ENCODE measurements at places on chromosomes 13 and 19.

- no peak for DNase-seq
Observed at GRCh38 chr13:26526702-26527216, 30.7 kb upstream of the WASF3 start.

DNA sequence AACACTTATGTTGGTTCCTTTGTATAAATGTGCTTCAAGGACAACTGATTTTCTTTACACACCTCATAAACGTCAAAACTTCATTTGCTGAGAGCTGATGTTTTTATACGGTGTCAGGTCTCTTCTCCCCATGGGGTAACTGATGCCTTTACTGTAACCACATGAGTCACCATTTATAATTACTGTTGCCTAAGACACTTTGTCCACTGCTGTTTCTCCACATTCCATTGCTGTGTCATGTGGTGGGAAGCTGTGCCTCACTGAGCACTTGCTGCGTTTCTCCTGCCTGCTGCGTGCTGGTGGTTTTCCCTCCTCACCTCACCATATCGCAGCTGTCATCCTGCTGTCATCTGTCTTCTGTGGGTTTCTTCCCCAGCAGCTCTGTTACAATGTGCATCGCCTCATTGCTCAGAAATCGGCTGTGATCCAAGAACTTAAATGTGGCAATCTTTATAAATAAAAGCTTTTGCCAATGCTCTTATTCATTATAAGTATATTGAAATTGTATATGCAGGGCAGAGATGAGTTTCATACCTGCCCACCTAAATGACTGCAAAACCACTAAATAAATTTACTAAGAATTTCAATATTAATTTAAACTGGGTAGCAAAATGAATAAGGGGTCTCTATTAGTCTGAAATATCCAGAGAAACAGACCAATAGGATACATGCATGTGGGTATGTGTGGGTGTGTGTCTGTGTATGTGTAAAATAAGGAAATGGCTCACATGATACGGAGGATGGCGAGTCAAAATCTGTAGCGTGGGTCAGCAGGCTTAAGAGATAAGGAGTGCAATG lies 547.0 kb upstream of the SLITRK5 start:
- DNase-seq: peak; percentile 88

DNA sequence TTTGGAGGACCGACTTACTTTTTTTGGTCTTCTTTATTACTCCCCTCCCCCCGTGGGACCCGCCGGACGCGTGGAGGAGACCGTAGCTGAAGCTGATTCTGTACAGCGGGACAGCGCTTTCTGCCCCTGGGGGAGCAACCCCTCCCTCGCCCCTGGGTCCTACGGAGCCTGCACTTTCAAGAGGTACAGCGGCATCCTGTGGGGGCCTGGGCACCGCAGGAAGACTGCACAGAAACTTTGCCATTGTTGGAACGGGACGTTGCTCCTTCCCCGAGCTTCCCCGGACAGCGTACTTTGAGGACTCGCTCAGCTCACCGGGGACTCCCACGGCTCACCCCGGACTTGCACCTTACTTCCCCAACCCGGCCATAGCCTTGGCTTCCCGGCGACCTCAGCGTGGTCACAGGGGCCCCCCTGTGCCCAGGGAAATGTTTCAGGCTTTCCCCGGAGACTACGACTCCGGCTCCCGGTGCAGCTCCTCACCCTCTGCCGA lies 409 bp downstream of the FOSB start:
- DNase-seq: no peak

GRCh38 chr13:113970810-113971470 lies 2.9 kb downstream of the C13orf46 start:
- DNase-seq: no peak

DNA sequence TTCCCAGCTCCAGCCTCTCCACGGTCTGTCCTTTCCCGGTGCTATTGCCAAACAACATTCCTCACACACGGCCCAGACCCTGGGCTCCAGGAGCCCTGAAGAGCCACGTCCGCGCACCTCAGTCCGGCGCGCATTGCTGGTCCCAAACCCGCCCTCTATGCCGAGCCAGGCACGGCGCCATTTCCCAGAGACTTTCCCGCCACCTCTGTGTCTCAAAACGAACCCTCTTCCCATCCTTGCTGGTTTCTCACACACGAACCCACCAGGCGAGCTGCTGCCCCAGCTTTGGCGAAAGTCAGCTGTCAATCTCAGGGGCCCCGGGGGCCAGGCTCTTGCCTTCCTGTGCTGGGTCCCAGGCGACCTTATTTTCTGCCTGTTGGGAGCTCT lies 28.0 kb upstream of the F7 start:
- no peak for DNase-seq

- DNase-seq: no peak
Observed at GRCh38 chr13:62702502-62702901, 1286.9 kb upstream of the PCDH20 start.

DNA sequence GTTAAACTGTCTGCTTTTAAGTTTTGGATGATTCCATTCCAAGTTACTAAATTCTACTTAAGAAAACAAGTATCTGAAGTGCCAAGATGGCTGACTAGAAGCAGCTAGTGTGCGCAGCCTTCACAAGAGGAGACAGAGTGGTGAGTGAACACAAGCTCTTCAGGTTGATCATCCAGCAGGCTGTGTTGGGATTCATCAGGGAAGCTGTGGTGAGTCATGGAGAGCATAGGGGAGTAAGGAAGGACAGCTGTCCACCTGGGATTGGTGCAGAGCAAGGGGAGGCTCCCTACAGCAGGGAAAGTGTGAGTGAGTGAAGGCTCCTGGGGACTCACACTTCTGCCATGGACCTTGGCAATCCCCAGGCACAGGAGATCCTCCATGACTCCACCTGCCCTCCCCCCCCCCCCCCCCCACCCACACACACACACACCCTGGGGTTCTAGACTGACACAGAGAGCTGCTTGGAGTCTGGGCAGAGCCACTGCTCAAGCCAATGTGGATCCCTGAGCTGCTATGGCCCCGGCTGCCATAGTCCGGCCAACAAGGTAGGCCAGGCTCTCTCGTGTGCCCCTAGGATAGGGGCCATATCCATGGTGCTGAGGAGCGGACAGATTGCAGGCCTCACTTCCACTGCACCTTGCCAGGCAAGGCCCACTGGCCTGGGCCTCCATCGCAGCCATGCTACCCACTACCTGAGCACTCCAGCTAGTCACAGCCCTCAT lies 23.5 kb downstream of the SLC25A15 start:
- DNase-seq: no peak
